GM23338 (cell line): ENCODE measurements at places on chromosomes 3 and 15. TPM values are rescaled to one million over a fixed set of nuclear protein-coding genes. Genes with fewer than 3 reads are reported as not detected.

DNA sequence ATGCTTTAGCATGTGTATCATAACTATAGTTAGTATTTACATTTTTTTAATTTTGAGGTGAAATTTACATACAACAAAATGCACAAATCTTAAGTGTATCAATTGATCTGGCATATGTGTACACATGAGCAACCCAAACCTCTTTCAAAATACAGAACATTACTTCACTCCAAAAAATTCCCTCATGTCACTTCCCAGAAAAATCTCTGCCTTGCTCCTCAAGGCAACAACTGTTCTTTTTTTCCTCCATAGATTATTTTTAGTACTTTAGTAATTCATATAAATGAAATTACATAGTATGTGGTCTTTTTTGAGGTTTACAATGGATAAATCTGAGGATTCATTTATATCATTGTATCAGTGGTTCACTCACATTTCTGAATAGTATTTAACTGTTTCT is 84.9 kb downstream of the TRIM42 start:
- H3K4me1 ChIP-seq: 0 out of 2 replicates have a peak, but pooled peaks cover 6% of the 10 kb centered on the region
- H3K27ac ChIP-seq: no peak overlapping the region
- DNase-seq: no peak
- H3K4me3 ChIP-seq: no peak overlapping the region

AMIGO3 gene
- 2.9 and 3.5 TPM in 2 replicates for polyA plus RNA-seq

ARRDC4 gene
- polyA plus RNA-seq: 2.0 and 2.1 TPM in 2 replicates

DNA sequence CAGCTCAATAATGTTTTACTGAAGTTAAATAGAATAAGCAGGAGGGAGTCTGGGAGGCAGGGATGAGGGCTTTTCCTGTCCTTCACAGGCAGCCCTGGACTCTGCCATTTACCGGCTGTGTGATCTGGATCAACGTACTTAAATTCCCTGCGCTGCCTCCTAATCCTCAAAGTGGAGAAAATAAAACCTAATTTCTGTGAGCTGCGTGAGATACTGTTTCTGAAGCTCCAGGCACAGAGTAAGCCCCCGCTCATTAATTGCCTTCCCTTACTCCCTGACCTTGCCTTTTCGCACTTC is 278 bp upstream of the PDIA5 start:
- peaks cover 20% of the 10 kb centered on the region for H3K27me3 ChIP-seq
- H3K4me1 ChIP-seq: peaks cover 17% of the 10 kb centered on the region
- H3K4me3 ChIP-seq: peak overlapping the region; percentile 95

- peaks cover 35% of the 10 kb centered on the region for H3K4me1 ChIP-seq
- no peak for DNase-seq
- H3K36me3 ChIP-seq: no peaks in the 10 kb centered on the region
- no peaks in the 10 kb centered on the region for H3K27me3 ChIP-seq
- peak overlapping the region; percentile 47; the same call in 1 of the 2 replicates for H3K27ac ChIP-seq
Observed at GRCh38 chr15:60798821-60799220, 319.9 kb upstream of the ICE2 start.

GRCh38 chr3:171777596-171777995 is 32.7 kb downstream of the PLD1 start:
- H3K4me1 ChIP-seq: peaks cover 13% of the 10 kb centered on the region
- H3K36me3 ChIP-seq: no peaks in the 10 kb centered on the region
- no peak overlapping the region for H3K4me3 ChIP-seq

GRCh38 chr3:197573048-197573767 is 17.4 kb upstream of the BDH1 start:
- H3K27ac ChIP-seq: 0 out of 2 replicates have a peak overlapping the region, but pooled peaks have one; percentile 91
- H3K4me1 ChIP-seq: peaks cover 40% of the 10 kb centered on the region
- H3K27me3 ChIP-seq: no peaks in the 10 kb centered on the region
- DNase-seq: no peak

- no peak for DNase-seq
- no peaks in the 10 kb centered on the region for H3K4me1 ChIP-seq
- no peak overlapping the region for H3K27ac ChIP-seq
- H3K36me3 ChIP-seq: no peaks in the 10 kb centered on the region
- no peaks in the 10 kb centered on the region for H3K27me3 ChIP-seq
Observed at GRCh38 chr3:169305460-169305859, 358.1 kb downstream of the MECOM start.
